ENCODE measurements at places on chromosomes 1 and 21. TPM values are rescaled to one million over a fixed set of nuclear protein-coding genes. Genes with fewer than 3 reads are reported as not detected.

DNA sequence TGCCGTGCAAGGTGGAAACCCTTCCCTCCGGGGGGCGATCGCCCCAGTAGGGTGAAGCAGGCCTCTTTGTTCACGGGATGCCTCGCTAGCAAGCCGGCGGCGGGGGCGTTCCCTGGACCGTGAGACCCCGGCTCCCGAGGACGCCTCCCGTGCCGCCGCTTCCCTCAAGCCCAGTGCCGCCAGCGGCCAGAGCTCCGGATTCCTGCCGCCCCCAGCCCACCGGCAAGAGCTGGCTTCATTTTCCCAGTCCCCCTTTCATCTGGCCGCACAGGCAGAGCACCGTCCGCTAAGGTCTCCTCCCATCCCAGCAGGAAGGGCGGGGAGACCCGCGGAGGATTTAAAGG, 16.3 kb downstream of the IER5 start:
- DNase-seq = peak; percentile 55

DNA sequence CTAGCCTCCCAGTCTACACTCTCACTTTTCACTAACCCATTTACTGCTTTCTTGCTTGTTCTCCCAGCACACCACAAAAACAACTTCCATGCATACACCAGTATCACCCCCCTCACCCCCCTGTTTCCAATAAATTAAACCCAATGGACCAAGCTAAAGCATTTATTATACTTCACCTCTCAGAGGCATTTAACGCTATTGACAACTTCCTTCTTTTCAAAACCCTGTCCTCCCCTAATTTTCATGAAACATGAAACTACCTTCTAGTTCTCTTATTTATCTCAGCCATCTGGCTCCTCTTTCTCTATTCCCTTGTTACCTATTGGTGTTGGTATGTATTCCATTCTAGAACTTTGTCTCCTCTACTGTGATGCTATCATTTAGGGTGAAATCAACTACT, 32.3 kb downstream of the PTPRC start:
- no peak for DNase-seq

- peak; percentile 91 for DNase-seq
These were observed at the start of gene NOC2L for GRCh38 chr1:958823-959730. Gene NOC2L, minus strand, starts transcription at chr1:959256. Its CDS starts 16 bp downstream, at chr1:959240.

- peak; percentile 38 for DNase-seq
These were observed 112.3 kb upstream of the GADD45A start for GRCh38 chr1:67572594-67573221.

Gene CLDN19
- total RNA-seq = not detected

DNA sequence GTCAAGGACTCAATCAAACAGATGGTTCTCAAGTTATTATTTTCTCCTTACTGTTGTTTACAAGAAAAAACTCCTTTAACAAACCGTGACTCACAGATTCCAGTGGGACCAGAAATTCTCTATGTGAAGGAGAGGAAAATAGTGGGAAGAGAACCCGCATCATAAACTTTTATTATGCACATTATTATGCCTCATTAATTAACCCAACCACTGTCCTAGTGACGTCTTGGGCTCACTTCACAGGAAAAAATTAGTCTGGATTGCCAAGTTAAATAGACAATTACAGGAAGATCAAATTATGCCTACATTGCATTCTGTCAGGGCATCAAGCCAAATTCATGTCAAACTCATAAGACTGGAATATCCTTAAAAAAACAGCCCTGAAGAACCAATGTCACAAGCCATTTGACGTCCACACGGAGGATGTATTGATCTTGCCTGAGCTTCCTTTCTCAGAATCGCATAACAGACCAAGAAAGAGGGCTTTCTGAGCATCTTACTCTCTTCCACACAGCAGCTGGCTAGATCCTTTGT, 347.8 kb downstream of the DUSP10 start:
- peak; percentile 13 for DNase-seq

DNA sequence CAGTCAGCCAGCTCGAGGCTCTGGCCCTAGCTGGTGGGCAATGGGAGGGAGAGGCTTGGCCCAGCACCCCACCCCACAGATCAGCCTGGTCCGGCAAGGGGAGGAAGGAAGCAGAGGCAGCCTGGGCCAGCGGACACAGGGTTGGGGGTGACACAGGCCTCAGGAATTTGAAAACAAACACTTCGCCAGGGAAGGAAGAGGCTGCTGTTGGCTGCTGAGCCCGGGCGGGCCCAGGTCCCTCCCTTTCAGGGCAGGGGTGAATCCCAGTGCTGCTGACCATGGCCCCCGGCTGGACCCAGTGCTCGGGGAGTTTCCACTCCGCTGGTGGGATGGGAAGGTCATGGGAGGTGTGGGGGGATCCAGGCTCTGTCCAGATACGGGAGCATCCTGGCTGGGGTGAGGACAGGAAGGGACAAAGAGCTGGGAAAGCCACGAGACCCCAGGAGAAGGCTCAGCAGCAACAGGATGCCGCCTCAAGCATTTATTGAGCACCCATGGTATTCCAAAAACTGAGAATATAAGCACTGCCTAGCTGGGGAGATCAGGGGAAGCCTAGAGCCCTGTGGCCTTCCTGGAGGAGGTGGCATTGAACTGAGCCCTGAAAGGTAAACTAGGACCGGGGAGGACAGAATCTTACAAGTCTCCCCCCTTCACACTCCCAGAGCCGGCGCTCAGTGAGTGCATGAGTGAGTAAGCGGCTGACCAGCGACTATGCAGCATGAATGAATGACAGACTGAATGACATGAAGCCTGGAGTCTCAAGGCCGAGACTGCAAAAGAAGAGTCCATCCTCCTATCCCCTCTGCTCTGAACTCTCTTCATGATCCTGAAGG, 26.2 kb upstream of the EPHA2 start:
- peak; percentile 89 for DNase-seq

GRCh38 chr1:229258031-229258756, 12.7 kb upstream of the RAB4A start:
- peak; percentile 83 for DNase-seq

DNA sequence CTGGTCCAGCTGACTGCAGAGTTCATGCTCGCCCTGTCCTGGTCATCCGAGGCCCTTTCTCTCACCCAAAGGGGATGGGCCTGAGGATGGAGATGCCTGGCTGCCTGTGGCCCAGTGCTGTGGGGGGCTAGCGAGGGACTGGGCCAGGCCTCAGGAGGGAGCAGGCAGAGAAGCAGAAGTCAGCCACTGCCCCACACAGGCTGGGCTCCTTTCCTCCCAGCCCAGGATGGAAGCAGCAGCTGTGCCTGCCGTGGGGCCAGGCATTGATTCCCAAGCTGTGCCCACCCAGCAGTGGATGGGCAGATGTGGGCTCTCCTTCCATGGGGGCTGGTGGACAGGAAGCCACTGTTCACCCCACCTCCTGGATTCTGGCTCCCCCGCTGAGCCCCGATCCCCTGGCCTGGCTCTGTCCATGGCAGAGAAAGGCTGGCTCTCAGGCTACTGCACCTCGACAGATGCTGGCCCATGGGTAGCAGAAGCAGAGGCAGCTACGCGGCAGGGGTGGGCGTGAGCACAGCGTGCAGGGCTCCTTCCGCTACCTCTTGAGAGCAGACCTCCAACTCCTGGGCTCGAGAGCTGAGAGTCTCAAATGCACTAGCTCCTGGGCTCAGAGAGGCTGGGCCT, 24.6 kb downstream of the RUNX3 start:
- DNase-seq = no peak

- no peak for DNase-seq
These were observed 40.9 kb upstream of the EPS8L3 start for GRCh38 chr1:109804660-109805059.

DNA sequence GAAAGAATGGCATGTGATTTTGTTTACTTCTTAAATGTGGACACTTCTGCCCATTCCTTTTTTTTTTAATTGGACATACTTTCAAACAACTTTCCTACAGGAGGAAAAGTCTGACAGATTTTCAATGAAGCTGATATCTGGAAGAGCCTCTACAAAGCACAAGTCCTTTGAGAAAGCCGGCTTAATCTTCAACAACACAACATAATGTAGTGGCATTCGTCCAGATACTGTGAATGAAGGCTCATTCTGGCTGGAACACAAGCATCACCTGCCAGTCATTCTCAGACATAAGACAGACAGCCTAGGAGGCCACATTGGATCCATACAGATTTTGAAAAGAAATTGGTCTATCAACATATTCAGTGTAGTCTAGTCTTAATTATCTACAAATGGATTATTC, 4.9 kb downstream of the OTUD7B start:
- no peak for DNase-seq

Gene LAMC2
- total RNA-seq = 498 TPM

- DNase-seq = no peak
These were observed 260.6 kb downstream of the SMYD3 start for GRCh38 chr1:246246430-246246829.

DNA sequence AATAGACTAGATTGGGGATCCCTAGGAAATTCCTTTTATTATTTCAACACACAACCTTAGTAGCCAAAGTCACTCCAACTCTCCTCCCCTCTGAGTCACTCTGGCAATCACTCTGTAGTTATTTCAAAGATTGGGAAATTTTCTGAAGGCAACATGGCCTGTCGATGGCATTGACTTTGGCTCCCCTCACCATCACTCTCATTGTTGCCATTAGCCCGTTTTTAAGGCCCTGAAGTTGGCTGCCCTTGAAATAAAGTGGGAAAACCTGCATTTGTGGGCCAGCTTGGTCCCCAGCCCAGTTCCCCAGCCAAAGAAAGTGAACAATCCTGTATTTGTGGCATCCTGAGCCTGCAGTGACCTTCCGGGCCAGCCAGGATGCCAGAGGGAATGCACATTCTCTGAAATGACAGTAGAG, 52.5 kb downstream of the CDC7 start:
- no peak for DNase-seq

- no peak for DNase-seq
These were observed 10.6 kb downstream of the EFCAB7 start for GRCh38 chr1:63533931-63534330.

Gene SERPINC1
- total RNA-seq = 0.59 TPM

DNA sequence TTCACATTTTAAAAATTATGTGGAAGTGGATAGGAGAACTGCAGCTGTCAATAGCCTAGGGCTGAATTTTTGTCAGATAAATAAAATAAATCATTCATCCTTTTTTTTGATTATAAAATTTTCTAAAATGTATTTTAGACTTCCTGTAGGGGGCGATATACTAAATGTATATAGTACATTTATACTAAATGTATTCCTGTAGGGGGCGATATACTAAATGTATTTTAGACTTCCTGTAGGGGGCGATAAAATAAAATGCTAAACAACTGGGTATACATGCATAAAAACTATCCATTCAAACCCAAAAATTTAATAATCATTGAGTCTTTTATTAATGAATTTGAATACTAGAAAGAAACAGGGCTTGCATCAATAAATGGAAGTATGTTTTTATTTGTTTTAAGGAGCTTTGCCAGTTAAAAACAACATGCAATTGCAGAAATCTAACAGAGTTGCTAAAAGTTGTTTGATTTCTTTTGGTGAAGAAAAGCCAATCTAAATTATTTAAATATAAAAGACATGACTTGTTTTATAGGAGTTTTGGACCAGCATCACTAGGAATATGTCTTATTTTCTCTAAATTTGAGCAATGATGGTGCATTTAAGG, 31.4 kb downstream of the CLCA1 start:
- DNase-seq = no peak

- no peak for DNase-seq
These were observed 49.9 kb upstream of the BCL10 start for GRCh38 chr1:85326336-85326735.

GRCh38 chr1:77386276-77386675, 104.5 kb downstream of the AK5 start:
- DNase-seq = no peak

Gene ERG
- total RNA-seq = not detected

GRCh38 chr1:60990714-60991090, 91.7 kb upstream of the NFIA start:
- DNase-seq = no peak

GRCh38 chr21:35102488-35103371, 53.6 kb upstream of the RUNX1 start:
- no peak for DNase-seq

Gene DEDD
- total RNA-seq = 45.7 TPM

- no peak for DNase-seq
These were observed 16.8 kb downstream of the CNIH3 start for GRCh38 chr1:224632921-224633321.

GRCh38 chr1:81118550-81118949, 682.2 kb upstream of the ADGRL2 start:
- no peak for DNase-seq

DNA sequence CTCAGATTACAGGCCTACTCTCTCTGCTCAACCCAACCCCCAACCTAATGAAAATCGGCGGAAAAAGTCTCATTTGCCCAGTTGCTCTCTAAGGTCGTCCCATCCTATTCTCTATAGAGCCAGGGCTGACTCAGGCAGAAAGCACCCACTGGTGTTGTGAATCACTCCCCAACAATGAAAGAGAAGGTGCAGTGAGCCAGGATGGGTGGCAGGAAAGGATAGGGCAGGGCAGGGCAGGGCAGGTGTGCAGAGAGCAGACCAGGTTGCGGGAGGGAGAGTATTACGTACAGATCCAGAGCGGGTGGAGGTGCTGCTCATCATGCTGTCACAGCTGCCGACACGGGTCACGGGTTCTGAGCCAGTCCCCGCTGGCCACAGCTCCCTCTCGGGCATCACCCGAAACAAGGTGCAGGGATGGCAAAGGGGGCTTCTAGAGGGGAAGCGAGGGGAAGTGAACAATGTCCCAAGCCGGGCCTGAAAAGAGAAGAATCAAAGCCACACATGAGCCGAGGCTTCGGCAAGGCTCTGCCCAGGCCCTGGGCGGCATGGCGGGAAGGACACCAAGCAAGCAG, 5.3 kb downstream of the C1orf116 start:
- DNase-seq = peak; percentile 87

DNA sequence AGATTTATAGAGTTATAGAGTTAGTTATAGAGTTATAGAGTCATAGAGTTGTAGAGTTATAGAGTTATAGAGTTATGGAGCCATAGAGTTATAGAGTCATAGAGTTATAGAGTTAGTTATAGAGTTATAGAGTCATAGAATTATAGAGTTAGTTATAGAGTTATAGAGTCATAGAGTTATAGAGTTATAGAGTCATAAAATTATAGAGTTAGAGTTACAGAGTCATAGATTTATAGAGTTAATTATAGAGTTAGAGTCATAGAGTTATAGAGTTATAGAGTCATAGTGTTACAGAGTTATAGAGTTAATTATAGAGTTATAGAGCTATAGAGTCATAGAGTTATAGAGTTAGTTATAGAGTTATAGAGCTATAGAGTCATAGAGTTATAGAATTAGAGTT, 32.1 kb downstream of the UBASH3A start:
- no peak for DNase-seq

Gene ZNF691
- 12.0 TPM for total RNA-seq

All from Calu3 (cell line).